ENCODE measurements at places on chromosomes 11 and 22.

GRCh38 chr11:28417601-28418323, 309.6 kb downstream of the METTL15 start:
- no peaks in the 10 kb centered on the region for H3K36me3 ChIP-seq
- no peaks in the 10 kb centered on the region for H3K27me3 ChIP-seq
- H3K4me1 ChIP-seq = no peaks in the 10 kb centered on the region
- H3K4me3 ChIP-seq = no peak overlapping the region
- no peak overlapping the region for H3K27ac ChIP-seq
- DNase-seq = no peak

- DNase-seq = peak; percentile 9
- H3K36me3 ChIP-seq = peaks cover 35% of the 10 kb centered on the region
- no peak overlapping the region for H3K4me3 ChIP-seq
- H3K27me3 ChIP-seq = no peaks in the 10 kb centered on the region
These were observed 41.8 kb downstream of the GNB1L start for GRCh38 chr22:19812910-19813309.

DNA sequence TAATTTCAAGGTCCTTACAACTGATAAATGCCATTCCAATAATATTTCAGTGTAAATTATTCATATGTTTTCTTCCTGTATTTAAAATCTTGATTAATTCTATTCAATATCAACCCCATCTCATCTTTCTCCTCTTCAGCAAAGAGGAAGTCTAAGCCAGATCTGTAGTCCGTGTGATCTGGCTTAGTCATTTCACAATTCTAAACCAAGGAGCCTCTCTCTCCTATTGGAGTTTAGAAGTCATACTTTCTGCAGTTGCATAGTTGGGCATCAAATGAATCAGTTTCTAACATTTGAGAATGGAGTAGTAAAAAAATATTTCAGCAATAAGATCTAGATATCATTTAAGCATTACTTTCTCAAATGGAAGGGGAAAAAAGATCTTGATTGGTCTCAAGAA, 354.9 kb downstream of the JRKL start:
- H3K27ac ChIP-seq = no peak overlapping the region
- H3K4me3 ChIP-seq = no peak overlapping the region
- no peaks in the 10 kb centered on the region for H3K27me3 ChIP-seq
- no peaks in the 10 kb centered on the region for H3K4me1 ChIP-seq
- DNase-seq = no peak
- no peaks in the 10 kb centered on the region for H3K36me3 ChIP-seq

DNA sequence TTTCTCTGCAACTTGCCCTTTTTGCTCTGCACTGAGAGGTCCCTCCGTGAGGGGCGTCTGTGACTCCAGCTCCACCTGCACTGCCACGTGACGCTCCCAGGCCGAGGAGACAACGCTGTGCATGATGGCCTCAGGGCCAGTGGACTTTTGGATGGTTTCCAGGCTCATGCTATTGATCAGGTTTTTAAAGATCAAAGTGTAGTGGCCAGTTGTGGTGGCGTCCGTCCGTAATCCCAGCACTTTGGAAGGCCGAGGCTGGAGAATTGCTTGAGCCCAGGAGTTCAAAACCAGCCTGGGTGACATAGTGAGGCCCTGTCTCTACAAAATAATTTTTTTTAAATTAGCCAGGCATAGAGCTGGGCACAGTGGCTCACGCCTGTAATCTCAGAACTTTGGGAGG, 16.1 kb downstream of the RPL3 start:
- DNase-seq = no peak
- no peak overlapping the region for H3K4me3 ChIP-seq
- H3K36me3 ChIP-seq = no peaks in the 10 kb centered on the region
- H3K27me3 ChIP-seq = peaks cover 23% of the 10 kb centered on the region
- peaks cover 6% of the 10 kb centered on the region for H3K4me1 ChIP-seq
- H3K27ac ChIP-seq = no peak overlapping the region

DNA sequence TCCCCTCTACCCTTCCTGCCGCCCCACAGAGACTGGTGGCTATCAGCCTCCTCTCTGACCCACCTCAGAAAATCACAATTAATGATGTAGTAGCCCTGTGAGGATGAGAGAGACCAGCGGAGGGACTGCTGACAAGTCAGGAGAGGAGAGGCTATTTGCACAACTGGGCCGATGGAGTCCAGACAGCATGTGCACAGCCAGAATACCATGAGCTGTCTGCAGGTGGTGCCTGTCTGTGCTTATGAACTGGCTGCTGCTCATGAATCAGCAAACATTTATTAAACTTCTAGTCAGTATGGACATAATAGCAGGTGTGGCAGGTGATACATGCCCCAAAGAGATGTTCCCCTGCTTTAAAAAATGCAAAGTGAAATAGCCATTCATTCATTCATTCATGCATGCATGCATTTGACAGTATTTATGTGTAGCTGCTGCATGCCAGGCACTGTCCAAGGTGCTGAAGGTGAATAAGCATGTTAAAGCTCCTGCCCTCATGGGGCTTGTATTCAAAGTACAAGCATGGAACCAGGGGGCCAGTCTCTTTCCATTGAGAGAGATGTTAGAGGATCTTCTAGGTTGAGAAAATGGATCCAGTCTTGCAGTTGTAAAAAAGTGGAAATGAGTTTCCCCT, 141.3 kb downstream of the GRIK4 start:
- no peaks in the 10 kb centered on the region for H3K36me3 ChIP-seq
- no peak overlapping the region for H3K4me3 ChIP-seq
- no peaks in the 10 kb centered on the region for H3K4me1 ChIP-seq

- H3K27me3 ChIP-seq = no peaks in the 10 kb centered on the region
- no peak overlapping the region for H3K27ac ChIP-seq
- H3K36me3 ChIP-seq = peaks cover 11% of the 10 kb centered on the region
- DNase-seq = no peak
- H3K4me1 ChIP-seq = peaks cover 13% of the 10 kb centered on the region
- no peak overlapping the region for H3K4me3 ChIP-seq
These were observed 86.6 kb upstream of the GRIK4 start for GRCh38 chr11:120424970-120425332.

- peaks cover 8% of the 10 kb centered on the region for H3K36me3 ChIP-seq
- DNase-seq = peak; percentile 40
- H3K4me3 ChIP-seq = peak within 1 kb of the TSS; percentile 74
- H3K4me1 ChIP-seq = peaks cover 34% of the 10 kb centered on the region
- H3K27me3 ChIP-seq = peaks cover 58% of the 10 kb centered on the region
These were observed at the start of gene CHRM4 for GRCh38 chr11:46391578-46392420. TSS of gene CHRM4 (minus strand) at chr11:46391776. CDS start at chr11:46386557, 5,219 bp downstream.

- H3K4me1 ChIP-seq = peaks cover 38% of the 10 kb centered on the region
- peak overlapping the region; percentile 98 for H3K27ac ChIP-seq
- peak; percentile 89 for DNase-seq
These were observed 945 bp downstream of the CREBZF start for GRCh38 chr11:85663753-85664614.

- no peaks in the 10 kb centered on the region for H3K36me3 ChIP-seq
- no peak for DNase-seq
- no peak overlapping the region for H3K4me3 ChIP-seq
- no peak overlapping the region for H3K27ac ChIP-seq
These were observed 6.2 kb downstream of the CRYAB start for GRCh38 chr11:111905411-111905810.

DNA sequence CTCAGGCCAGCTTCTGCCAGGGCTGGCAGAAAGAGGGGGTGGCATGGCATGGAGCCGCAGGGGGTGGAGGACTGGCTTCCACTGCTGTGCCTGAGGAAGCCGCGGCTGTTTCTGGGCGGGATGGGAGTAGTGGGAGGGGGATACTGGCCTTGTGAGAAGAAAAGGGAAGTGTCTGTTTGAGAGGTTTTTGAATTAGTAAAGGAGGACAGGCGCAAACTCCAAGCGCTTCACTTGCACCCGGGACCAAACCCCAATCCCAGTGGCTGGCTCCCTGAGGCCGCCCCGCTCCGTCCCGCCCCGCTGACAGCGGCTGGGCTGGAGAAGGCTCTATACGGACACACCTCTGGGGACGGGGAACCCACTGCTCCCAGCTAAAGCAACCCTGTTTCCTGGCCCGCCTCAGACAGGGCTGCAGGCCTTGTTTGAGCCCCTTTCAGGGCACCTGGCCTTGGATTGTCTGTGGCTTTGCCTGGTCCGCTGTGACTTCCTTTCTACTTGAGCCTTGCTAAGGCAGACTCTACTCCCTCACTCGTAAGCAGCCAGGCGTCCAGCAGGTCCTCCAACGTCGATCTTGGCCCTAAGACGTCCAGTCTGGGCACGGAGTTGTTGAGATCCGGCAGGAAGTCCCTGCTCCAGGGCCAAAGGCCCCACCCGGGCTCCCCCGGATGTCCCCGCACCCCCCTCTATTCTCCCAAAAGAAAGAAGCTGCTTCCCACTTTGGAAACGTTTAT, 2.2 kb downstream of the APOA1 start:
- peaks cover 15% of the 10 kb centered on the region for H3K4me1 ChIP-seq
- no peak for DNase-seq
- H3K36me3 ChIP-seq = no peaks in the 10 kb centered on the region
- peak overlapping the region; percentile 51 for H3K27ac ChIP-seq
- peaks cover 3% of the 10 kb centered on the region for H3K27me3 ChIP-seq
- peak overlapping the region; percentile 64 for H3K4me3 ChIP-seq

GRCh38 chr22:46596032-46596441, 24.1 kb upstream of the GRAMD4 start:
- H3K27me3 ChIP-seq = no peaks in the 10 kb centered on the region
- H3K27ac ChIP-seq = no peak overlapping the region
- no peak overlapping the region for H3K4me3 ChIP-seq
- H3K4me1 ChIP-seq = peaks cover 18% of the 10 kb centered on the region

DNA sequence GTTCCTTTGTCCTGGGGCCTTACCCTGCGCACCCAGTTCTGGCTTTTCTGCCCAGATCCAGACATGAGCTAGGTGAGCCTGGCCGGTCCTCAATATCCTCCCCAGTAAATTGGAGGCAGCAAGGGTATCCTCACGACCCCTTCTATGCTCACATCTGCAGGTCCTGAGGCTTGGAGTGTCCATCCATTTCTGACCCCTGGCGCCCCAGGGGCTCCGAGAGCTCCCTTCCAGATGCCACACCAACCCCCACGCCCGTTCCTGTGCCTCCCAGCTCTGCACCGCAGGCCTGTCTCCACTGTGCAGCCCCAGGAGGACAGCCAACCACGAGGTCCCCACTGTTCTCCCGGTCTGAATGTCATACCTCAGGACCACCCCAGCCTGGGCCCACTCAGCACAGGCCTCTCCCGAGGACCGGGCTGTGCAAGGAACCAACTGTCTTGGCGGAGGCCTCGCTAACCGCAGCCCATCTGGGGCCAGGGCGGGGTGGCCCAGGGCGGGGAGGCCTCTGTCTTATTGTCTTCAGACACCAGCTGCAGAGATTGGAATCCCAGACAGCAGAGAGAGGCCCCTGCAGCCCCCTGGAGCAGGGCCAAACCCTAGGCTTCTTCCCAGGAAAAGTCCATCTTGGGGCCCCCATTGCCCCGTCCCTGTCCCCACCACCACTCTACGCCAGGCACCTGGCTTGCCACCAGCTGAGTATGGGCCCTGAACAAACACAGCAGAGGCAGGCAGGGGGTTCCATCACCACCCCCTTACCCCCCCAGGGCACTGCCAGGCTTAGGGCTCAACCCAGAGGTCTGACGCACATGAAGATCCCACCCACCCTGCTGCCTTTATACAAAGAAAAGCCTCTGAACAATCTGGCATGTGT, 39.3 kb downstream of the ALX4 start:
- no peaks in the 10 kb centered on the region for H3K4me1 ChIP-seq
- H3K27ac ChIP-seq = no peak overlapping the region
- no peaks in the 10 kb centered on the region for H3K36me3 ChIP-seq
- H3K4me3 ChIP-seq = no peak overlapping the region
- DNase-seq = no peak

DNA sequence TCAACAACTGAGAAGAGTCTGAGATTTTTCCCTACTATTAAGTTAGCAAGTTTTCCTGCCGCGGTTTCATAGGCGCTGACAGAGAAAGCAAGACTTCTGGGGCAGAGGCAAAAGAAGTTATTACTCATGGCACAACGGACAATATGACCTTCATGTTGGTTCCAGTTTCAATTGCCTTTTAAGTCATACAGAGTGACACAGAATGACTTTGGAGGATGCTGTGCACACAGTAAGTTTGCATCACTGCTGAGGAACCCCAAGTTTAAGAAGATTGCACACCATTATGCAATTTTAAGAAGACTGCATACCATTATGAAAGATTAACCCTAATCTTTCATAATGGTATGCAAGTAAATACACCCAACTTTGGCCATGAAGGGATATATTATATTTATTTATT, 626.5 kb upstream of the CHORDC1 start:
- H3K36me3 ChIP-seq = no peaks in the 10 kb centered on the region
- no peak overlapping the region for H3K27ac ChIP-seq
- no peak for DNase-seq
- H3K27me3 ChIP-seq = no peaks in the 10 kb centered on the region

DNA sequence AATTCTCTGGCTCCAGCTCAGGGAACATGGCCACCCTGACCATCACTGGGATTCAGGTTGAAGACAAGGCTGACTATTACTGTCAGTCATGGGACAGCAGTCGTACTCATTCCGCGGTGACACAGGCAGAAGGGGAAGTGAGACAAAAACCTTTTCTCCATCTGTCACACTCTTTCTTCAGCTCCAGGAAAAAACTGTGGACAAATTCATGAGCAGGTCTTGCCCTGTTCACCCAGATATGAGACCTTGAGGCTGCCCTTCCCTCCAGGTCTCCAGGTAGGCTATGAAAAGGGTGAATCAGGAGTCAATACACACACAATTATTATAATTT, 39.4 kb upstream of the GGTLC2 start:
- no peak overlapping the region for H3K27ac ChIP-seq
- peaks cover 3% of the 10 kb centered on the region for H3K4me1 ChIP-seq
- DNase-seq = no peak
- peaks cover 2% of the 10 kb centered on the region for H3K27me3 ChIP-seq
- H3K36me3 ChIP-seq = no peaks in the 10 kb centered on the region

DNA sequence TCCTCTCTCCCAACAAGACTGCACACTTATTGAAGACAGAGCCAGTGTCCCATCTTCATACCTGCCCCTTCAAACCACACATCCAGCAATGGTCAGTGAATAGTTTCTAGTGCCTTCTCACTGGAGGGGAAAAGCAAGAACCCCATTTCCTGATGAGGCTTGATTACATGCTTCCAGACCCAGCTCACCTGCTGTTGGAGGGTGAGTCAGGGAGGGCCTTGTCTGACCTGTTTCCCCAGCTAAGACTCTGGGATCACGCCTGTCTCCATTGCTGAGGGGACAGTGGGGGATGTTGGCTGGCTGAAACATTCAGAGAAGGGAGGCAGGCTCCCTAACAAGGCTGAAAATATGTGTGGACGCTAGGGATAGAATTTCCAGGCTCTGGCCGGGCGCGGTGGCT, 27.5 kb upstream of the ZDHHC13 start:
- no peaks in the 10 kb centered on the region for H3K36me3 ChIP-seq
- no peak overlapping the region for H3K4me3 ChIP-seq
- DNase-seq = no peak
- no peaks in the 10 kb centered on the region for H3K4me1 ChIP-seq
- peaks cover 40% of the 10 kb centered on the region for H3K27me3 ChIP-seq
- no peak overlapping the region for H3K27ac ChIP-seq

- H3K4me1 ChIP-seq = no peaks in the 10 kb centered on the region
- H3K27ac ChIP-seq = no peak overlapping the region
- no peaks in the 10 kb centered on the region for H3K36me3 ChIP-seq
- no peak overlapping the region for H3K4me3 ChIP-seq
- H3K27me3 ChIP-seq = no peaks in the 10 kb centered on the region
These were observed 89.7 kb upstream of the SHISAL1 start for GRCh38 chr22:44402196-44403111.

GRCh38 chr11:65576867-65577755, 1.3 kb downstream of the EHBP1L1 start:
- peak overlapping the region; percentile 88 for H3K4me3 ChIP-seq
- H3K27me3 ChIP-seq = no peaks in the 10 kb centered on the region
- peaks cover 50% of the 10 kb centered on the region for H3K4me1 ChIP-seq
- peak; percentile 64 for DNase-seq

GRCh38 chr11:13699041-13699440, 30.6 kb downstream of the FAR1 start:
- peaks cover 87% of the 10 kb centered on the region for H3K36me3 ChIP-seq
- no peak overlapping the region for H3K4me3 ChIP-seq
- no peaks in the 10 kb centered on the region for H3K4me1 ChIP-seq
- no peak overlapping the region for H3K27ac ChIP-seq
- no peaks in the 10 kb centered on the region for H3K27me3 ChIP-seq
- no peak for DNase-seq

All from activated T-cell treated with anti-CD3 and anti-CD28 coated beads, Interleukin-2, amount 50 U/mL, for 24 hours (primary cell).